Stimulated activated CD8-positive, alpha-beta memory T cell treated with anti-CD3 and anti-CD28 coated beads, Interleukin-15, amount 100 ng/mL, for 24 hours (primary cell): ENCODE measurements at places on chromosomes 5 and 9.

DNA sequence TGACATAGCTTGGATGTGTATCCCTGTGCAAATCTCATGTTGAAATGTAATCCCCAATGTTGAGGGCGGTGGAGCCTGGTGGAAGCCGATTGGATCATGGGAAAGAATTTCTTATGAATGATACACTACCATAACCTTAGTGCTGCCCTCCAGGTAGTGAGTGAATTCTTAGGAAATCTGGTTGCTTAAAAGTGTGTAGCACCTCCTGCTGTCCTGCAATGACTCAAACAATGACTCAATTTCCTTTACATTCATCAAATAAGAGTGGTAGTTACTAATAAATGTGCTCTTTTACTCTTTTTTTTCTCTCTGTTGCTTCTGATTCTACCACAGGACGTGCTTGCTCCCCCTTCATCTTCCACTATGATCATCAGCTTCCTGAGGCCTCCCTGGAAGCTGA, 1696.0 kb upstream of the CDH9 start:
- no peak for DNase-seq

DNA sequence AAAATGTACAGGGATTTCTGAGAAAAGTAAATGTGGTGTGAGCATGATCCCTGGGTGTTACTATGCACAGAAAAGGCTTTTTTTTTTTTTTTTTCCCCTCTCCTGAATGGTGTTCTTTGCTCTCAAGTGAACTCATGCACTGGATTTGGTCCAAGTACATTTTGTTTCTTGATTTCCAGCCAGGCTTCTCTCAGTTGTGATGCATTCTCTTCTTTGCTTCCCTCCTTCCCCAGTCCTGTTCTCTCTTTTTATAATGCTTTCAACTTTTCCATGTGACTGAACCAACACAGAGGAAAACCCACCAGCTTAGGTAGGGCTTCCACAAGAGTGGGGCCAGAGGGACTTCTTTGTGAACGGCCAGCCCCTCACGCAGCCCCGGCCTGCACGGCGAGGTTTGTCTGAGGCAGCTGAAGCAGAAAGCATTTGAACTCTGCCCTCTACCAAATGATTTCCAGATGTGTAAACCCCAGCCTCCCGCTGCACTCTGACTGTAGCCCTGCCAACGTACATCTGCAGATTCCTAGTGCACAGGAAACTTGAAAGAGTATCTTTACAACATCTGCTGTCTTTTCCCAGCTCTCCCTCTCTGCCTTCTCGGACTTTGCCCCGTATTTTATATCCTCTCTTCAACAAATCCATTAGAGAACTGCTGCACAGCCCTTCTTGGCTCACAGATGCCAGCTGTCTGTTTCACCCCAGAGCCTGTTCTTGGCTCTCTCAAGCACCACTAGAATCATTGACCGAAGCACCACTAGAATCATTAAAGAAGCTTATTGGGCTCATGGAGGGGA, 71.8 kb upstream of the CD180 start:
- DNase-seq: no peak

DNA sequence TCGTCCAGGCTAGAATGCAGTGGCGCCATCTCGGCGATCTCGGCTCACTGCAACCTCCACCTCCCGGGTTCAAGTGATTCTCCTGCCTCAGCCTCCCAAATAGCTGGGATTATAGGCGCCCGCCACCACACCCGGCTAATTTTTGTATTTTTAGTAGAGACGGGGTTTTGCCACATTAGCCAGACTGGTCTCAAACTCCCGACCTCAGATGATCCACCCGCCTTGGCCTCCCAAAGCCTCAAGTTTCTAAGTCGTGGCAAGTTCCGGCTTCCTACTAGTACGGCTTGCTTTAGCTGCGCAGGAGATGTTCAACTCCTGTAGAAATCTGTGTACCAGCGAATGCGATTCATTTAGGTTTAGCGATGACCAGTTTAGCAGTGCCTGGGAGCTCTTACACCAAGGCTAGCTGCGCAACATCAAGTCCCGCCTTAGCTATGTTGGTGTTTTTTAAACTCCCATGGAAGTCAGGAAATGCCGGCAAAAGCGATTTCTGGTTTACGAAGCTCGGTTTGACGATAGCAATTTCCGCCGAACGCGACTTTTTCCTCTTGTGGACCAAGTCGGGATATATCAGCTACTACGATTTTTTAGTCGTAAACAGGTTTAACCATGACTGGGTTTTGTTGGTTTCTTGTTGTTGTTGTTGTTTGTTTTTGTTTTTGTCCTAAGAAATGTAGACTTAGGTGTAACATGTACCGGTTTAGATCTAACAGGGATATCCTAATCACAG, 46.4 kb downstream of the ANXA2R start:
- no peak for DNase-seq

GRCh38 chr5:72387985-72388384, 67.8 kb downstream of the PTCD2 start:
- DNase-seq: no peak
